Stimulated activated CD4-positive, alpha-beta T cell treated with anti-CD3 and anti-CD28 coated beads, Interleukin-1b, Interleukin-23, amount 100 ng/mL, for 1 hour (primary cell): ENCODE measurements at places on chromosomes 5 and 9.

- DNase-seq = no peak
These were observed 262.7 kb upstream of the KLF9 start for GRCh38 chr9:70677055-70677735.

DNA sequence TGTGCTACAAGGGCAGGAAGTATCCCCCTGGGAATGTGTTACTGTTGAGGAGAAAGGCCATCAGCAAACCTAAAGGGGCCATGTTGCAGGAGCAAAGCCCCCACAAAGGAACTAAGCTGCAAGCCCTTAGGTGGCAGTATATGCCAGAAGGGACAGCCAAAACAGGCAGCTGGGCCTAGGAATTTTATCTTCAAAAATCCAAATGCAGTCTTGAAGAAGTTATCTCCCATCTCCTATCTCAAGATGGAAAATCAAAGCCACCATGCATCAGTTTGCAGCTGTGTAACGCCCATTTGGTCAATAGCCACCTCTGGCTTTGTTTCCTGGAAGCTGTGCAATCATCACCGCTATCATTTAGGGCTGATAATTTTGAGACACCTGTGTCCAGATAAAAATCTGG lies 400.3 kb downstream of the ARHGEF28 start:
- no peak for DNase-seq

DNA sequence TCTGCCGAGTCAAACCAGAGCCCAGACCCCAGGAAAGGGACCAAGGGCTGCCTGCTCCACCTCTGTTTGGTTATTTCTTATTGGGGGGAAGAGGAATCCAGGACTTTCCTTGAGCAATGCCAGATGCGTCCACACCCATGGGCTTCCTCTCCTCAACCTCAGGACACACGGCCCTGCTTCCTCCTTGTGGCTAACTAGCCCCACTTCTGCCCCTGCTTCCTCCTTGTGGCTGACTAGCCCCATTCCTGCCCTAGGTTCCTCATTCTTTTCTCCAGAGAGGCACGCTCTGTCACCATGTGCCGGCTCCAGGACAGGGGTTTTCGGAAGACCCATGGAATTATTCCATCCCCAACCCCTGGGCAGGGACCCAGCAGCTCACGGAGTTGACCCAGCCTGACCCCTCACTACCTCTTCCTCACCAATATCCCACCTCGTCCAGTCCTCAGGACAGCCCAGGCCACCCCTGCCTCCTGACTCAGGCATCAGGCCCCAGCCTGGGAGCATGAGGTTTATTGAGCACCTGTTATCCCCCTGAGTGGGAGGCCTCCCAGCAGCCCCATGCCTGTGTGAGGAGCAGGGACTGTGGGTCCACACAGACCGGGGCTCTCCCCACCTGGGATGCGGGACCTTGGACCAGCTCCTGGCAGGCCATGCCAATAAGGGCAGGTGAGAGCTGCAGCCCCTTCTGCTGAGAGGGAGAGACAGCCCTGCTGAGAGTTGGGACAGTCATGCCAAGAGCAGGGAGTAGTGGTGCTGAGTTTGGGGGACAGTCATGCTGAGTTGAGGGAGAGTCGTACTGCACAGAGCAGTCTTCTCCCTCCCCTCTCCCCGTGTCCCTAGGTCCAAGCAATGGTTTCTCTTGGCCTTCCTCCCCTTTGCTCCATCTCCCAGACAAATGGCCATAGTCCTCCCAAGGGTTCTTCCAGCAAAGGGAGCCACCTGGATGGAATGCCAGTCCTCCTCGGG lies 11.8 kb upstream of the FCN1 start:
- DNase-seq = no peak

DNA sequence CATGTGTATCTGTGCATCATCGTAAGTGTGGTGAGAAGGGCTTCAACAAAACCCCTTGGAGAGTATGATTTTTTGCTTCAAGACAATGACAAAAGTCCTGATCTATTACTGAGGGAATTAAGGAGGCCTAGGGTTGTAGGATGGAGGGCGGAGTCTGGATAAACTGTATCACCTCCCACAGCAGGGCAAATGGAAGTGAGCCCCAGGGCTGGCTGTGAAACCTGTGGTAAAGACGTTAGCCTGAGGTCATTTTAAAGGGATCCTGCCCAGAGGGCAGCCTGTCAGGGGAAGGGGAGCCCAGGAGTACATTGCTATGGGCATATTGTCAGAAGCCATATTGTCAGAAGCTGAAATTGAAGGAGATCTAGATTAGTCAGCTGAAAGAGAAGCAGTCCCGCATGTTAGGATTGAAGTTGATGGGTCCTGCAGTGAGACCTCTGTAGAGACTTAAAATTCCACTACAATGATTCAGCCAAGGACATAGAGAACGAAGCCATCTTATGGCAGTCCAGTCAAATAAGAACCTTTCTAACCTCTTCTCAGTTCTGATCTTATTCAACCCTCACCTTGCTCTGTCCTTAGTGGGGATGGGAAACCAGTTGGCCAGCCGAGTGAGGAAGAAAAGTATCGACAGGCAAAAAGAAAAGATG lies 26.9 kb downstream of the ADGRV1 start:
- DNase-seq = no peak

DNA sequence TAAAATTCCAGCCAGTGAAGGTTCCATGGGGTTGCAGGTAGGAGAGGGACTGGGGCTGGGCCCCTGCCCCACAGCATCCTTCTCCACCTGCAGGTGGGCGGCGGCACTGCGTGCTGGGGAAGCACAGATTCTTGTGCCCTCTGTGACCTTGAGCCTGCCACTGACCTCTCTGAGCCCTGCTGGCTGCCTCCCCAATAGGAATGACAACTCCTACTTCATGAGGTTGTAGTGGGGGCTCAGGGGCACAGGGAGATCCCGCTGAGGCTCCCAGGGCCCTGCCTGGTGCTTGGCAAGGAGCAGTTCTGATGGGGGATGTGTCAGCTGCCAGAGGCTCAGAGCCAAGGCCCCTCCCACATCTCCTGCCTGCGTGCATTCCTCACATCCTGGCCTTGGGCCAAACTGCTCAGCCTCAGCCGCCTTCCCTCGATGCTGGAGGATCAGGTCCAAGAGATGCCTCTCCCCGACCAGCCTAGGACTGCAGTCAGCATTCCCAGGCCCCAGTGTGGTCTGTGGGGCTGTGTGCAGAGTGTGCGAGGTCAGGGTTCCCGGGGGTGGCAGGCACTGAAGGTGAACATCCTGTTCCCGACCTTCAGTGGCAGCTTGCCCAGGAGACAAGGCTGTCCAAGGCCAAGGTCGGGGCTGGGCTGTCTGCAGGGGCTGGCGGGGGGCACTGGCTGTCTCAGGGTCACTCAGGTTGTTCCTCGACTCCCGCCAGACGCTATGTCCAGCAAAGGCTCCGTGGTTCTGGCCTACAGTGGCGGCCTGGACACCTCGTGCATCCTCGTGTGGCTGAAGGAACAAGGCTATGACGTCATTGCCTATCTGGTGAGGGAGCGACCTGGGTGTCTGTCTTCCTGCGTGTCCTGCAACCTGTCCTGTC lies 7.0 kb downstream of the ASS1 start:
- no peak for DNase-seq

DNA sequence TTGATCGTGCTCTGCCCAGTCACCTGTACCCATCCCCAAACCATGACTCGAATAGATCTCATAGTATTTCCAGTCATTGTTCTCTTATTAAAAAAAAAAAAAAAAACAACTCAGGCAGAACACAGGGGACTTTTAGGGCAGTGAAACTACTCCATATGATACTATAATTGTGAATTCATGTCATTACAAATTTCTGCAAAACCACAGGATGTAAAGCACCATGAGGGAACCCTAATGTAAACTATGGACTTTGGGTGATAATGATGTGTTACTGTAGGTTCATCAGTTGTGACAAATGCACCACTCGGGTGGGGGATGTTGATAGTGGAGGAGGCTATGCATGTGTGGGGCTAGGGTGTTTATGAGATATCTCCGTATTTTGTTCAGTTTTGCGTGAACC lies 133.8 kb downstream of the RAB3C start:
- no peak for DNase-seq

GRCh38 chr9:135906291-135907005 lies 898 bp downstream of the CAMSAP1 start:
- DNase-seq = no peak

GRCh38 chr5:107634981-107635848 lies 35.5 kb downstream of the EFNA5 start:
- DNase-seq = no peak

DNA sequence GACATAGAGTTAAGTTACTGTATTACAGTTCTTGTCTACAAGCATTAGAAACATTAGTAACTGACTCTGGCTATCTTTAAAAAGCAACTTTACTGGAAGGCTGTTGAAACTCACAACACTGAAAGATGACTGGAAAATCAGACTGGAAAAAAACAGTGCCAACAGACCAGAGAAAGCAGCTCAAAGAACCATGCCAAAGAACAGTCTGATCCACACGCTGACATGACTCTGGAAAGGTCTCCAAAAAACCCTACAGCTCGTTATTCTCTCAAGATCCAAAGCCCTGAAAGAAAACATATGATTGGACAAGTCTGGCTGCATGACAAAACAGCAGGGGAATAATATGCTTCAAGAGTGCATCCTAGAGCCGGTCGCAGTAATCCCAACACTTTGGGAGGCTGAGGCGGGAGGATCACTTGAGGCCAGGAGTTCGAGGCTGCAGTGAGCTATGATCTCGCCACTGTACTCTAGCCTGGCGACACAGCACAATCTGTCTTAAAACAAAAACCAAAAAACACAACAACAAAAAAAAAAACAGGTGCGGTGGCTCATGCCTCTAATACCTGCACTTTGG lies 5.6 kb downstream of the GOLPH3 start:
- DNase-seq = no peak

DNA sequence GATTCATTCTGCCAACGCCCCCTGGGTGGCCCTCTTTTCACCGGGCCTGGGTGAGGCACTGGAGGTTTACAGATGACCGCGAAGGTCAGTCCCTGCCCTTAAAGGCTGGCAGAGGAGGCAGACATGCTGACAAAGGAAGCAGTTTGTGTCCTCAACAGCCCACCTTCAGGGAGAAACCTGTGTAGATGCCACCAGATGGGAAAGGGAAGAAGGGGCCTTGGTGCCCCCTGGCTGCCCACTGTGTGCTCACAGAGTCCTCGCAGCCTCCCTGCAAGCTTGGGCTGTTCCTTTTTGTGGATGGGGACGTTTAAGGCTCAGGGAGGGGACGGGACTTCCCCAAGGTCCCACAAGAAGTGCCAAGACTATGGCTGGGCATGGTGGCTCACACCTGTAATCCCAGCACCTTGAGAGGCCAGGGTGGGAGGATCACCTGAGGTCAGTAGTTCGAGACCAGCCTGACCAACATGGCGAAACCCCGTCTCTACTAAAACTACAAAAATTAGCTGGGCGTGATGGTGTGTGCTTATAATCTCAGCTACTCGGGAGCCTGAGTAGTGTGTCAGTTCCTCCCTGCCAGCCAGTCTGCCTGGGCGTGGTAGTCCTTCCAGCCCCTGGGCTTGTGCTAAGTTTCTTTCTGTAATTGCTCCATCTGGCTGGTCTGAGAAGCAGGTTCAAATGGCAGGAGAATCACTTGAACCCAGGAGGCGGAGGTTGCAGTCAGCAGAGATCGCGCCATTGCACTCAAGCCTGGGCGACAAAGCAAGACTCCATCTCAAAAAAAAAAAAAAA lies 36.2 kb downstream of the NEK6 start:
- no peak for DNase-seq

DNA sequence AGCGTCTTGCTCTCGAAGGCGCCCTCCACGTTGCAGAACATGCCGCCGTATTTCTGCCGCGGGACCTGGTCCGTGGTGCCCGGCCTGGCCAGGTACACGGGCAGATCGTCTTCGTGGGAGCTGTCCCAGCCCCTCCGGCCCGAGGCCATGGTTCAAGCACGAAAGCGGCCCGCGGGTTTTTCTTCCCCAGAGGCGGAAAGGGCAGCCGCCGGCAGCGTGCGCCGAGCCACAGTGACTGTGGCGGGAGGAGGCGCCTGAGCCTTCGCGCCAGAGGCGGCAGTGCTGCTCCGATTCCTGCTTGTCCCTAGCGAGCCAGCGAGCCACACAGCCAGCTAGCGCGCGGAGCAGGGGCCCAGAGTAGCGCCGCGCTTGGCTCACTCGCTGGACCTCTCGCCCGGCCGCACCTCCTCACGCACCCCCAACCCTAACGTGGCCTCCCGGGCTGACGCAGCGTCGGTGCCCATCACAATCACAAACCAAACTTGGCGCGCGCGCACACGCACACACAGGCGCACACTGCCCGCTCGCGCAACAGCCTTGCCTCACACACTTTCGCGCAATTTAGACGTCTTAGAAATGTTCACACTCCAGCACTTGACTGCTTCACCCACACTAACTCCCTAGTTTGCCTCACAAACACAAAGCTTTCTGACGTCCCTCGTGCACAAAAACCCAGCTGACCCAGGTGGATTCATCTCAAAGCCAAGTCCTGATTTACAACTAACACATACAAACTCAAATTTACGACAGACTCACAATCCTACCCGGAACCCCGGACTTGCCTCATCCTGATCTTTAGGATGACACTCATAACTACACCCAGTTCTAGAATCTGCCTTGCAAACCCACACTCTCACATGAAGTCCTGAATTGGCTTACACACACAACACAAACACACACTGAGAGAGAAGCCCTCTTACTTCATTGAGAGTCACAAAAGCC lies at the start of gene DPYSL3:
Gene DPYSL3 (minus strand): TSS at position 359 of the 942 bp plus-strand sequence. CDS start 210 bp downstream, at position 149.
- no peak for DNase-seq

DNA sequence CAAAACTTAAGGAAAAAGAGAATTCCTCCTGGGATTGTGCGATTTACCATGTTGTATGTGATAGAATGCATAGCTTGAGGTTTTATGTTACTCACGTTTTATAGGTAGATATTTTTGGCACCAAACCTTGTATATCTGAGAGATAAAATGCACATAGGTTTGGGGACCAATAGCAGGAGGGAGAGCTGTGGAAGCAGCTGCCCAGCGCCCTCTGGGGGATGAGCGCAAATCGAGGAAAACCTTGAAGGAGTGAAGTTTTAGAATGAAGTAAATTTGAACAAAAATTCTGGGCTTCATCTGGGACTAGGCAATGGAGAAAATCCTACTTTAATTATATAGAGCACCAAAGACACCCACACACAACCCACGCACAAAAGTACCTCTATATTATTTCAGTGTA lies 197.0 kb downstream of the ADCY2 start:
- no peak for DNase-seq

DNA sequence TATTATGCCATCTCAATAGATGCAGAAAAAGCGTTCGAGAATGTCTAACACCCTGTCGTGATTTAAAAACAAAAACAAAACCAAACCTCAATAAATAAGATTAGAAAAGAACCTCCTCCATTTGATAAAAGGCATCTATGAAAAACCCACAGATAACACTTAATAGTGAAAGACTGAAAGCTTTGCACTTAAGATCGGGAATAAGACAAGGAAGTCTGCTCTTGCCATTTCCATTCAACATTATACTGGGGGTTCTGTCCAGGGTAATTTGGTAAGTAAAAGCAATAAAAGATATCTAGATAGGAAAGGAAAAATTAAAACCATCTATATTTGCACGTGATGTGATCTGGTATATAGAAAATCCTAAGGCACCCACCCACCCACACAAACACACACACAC lies 7.3 kb upstream of the EXOSC3 start:
- DNase-seq = no peak

DNA sequence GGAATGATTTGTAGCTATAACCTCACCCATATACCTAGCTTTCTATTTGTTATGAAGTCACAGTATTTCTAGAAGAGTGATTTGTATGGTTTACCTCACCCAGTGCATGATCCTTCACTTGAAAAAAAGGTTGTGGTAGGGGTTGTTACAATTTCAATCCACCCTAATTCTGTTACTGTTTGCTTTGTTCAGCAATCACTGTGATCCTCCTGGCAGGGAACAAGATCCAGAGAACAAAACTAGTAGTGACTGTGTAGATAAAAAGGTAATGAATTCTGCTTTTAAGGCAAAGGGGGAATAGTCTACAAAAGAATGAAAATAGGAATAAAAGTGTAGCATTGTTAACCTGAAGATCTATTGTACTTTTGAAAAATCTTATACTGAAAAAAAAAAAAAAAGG lies 191.3 kb upstream of the SH3GL2 start:
- no peak for DNase-seq

- no peak for DNase-seq
These were observed 35.5 kb downstream of the VAV2 start for GRCh38 chr9:133956520-133957076.
